ENCODE measurements at places on chromosomes 6 and 20.

DNA sequence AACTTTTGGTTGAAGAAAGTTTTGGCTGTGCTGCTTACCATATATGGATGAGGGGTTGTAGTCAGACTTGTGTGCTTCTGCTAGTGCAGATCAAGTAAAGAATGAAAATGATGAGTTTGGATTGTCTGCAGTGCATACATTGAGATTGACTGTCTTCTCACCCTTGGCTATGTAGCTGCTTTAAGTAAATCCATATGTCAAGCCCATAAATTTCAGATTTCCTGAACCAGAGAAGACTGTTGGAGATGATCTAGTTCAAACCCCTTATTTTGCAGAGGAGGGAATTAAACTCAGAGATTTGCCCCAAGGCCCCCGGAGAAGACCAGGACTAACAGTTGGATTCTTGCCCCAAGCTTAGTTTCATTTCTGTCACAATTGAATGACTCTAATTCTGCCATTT, 67.2 kb downstream of the PKIB start:
- no peak for DNase-seq

- DNase-seq, result no peak
Measured at GRCh38 chr6:108638993-108639392, 78.3 kb downstream of the FOXO3 start.

GRCh38 chr20:50425076-50425475, 85.1 kb upstream of the PTPN1 start:
- DNase-seq, result no peak

- no peak for DNase-seq
Measured at GRCh38 chr6:166393535-166393823, 10.7 kb upstream of the MPC1 start.

- no peak for DNase-seq
Measured at GRCh38 chr20:4593149-4593525, 128.6 kb upstream of the PRND start.

- DNase-seq, result no peak
Measured at GRCh38 chr6:5626727-5627426, 365.6 kb downstream of the FARS2 start.

DNA sequence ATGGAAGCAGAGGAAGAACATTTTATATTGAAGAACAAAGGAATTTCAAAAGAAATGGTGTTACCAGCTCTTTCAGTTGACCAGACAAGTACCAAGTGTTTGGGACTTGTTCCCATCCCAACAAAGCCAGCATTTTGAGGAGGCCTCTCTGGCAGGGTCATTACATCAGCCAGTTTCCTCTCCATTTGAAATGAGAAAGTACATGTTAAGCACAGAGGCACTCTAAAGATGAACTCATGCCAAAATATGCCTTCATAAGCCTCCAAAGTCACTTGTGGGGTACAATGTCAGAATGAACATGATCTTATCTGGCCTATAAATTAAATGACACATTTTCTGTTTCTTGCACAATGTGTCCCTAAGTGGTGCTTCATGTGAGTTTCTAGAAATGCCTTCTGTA, 223.9 kb downstream of the PRL start:
- no peak for DNase-seq

DNA sequence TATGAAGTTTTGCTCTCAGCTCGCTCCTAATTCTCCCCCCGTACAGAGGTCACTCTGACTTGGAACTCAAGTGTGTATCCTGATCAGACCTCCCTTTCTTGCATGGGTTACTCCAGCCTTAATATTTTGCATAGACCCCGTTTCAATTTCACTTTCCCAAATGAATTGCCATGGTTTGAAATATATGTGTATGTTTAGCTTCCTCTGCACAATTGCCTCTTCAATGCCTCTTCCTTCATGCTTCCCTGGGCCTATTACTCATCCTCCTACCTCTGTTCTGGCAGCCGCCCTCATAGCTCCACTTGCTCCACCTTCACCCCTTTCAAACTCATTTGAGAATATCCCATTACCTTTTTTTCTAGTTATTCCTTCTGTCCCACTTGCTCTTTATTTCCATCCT, 90.0 kb upstream of the SAMD5 start:
- no peak for DNase-seq

- no peak for DNase-seq
Measured at GRCh38 chr6:44043479-44044153, 83.6 kb downstream of the MRPL14 start.

GRCh38 chr20:58783511-58784011, 67.1 kb downstream of the GNAS-AS1 start:
- no peak for DNase-seq

- DNase-seq, result no peak
Measured at GRCh38 chr20:49505518-49505917, 23.1 kb upstream of the KCNB1 start.

GRCh38 chr6:98971303-98971702, 23.6 kb upstream of the FBXL4 start:
- DNase-seq, result no peak

DNA sequence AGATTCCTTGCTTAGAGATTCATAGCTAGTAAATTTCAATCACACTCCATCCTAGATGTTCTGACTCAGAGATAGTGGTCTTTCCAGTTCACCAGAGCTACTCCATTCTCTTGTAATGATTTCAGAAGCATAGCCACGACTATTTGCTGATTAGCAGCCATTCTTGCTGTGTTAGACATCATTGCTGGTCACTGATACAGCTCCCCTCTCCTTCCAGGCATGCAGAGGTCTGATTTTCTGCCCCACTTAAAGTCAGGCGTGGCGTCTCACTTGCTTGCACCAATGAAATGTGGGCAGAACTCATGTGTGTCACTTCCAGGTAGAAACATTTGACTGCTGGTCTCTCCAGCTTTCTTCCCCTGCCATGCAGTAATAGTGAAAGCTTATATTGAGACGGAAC, 168.9 kb upstream of the JARID2 start:
- no peak for DNase-seq

- no peak for DNase-seq
Measured at GRCh38 chr6:18763086-18763485, 375.9 kb downstream of the RNF144B start.

- no peak for DNase-seq
Measured at GRCh38 chr6:35427851-35428321, 24.3 kb upstream of the FANCE start.

DNA sequence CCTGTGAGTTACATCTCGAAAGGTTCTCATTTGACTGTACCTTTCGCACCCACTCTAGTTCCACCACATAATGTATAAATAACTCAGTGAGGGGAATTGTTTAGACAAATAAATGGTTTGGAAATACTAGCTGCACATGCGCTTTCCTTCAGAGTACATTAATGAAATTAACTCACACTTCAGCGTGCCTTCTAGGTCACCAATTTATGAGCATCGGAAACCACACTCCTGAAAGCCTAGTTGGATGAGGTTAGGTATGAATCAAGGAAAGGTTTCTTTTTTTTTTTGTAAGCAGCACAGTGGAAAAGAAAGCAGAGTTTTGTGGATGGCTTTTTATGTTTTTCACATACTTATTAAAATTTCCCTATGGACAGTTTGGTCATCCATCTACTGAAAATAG, 247.8 kb upstream of the TCF21 start:
- no peak for DNase-seq

DNA sequence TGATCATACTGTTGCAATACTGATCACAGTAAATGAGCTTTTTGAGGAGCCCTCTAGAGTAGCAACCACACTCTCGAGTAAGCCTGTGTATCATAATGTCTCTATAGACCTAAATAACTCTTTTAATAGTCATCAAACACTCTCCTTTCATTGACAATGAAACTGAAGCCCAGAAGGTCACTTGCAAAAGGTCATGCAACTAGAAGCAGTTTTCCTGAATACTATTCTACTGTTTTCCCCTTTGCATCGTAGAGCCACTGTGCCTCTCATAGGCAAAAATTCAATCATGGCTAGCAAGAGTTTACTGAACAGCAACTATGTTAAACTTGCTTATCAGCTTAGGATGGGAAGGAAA, 105.3 kb downstream of the HIVEP2 start:
- no peak for DNase-seq

DNA sequence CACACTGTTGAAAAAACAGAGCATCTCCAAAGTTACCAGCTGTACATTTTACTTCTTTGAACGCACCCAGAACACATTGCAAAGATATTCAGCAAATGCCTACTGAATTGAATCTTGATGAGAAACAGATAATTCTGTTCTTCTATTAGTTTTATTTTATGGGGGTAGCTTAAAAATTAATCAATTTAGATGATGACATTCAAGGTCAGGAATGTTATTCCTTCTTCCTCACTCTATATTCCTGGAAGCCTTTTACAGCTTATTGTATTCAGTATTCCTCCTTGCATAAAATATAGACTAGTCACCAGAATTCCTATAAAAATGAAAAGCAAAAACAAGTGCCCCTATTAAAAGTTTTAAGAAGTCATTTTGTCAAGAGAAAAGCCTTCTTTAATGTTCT, 21.4 kb upstream of the GMDS start:
- no peak for DNase-seq

GRCh38 chr6:320351-321157, 28.3 kb downstream of the DUSP22 start:
- DNase-seq, result no peak

DNA sequence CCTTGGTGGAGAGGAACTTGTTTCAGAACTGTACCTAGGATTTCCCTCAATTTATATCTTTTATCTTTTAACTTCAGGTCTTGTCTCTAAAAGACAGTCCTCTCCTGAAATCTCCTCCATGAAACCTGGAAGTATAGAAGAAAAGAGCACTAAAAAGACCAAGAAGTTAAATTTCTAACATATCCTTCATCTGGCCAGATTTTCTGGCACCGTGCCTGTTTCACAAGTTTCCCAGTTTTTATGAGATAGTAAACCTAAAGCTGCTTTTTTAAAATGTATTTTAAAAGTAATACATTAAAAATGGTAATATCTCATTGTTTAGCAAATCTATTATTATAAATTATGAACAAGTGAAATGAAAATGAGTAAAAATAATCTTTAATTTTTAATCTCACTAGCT, 348.3 kb upstream of the RSPO3 start:
- DNase-seq, result no peak

DNA sequence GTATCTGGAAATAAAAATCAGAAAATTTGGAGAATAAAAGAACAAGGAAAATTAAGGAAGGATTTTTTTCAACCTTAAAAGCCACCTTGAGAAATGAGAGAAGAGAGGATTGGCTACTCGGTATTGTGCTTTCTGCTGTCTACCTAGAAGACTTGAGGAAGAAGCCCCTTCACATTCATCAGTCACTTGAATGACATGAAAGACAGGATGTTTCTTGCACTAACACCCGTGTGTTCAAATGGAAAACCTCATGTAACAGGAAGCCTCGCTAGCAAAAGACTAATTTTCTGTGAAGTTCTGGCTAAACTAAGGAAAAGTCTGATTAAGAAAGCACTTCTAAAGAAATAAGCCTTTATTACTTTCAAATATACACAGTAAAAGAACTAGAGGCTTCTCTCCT, 69.9 kb downstream of the OLIG3 start:
- no peak for DNase-seq

DNA sequence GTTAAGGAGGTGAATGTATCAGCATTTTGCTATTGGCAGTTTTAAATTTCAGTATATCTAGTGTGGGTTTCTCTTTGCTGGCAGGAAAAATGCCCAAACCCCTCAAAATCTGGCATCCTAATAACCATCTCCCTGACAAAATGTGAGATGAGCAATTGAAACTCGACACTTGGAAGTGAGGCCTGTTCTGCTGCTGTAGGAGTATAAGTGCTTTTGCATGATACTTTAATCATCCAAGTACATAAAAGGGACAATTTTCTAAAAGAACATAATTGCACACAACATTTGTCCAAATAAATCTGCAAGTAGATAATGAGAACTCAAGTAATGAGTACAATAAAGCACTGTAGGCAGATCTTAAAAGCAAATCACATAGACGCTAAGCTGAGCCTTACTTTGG, 36.5 kb downstream of the LAMP5 start:
- no peak for DNase-seq

DNA sequence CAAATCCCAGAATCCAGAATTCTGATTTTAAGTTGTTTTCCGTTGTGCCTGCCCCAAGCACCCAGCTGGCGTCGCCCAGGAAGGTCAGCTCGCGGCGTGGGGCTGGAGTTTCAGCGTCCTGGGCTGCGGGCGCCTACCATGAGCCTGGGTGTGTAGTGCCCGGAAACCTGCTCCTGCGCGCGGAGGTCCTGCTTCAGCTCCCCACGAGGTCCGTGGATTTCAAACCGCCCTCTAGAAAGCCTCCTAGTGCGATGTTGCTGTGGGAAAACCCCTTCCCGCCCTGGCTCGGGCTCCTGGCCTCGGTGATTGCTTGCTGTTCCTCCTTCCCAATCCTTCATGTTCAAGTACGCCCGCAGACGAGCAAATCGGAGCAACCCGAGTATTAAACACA, 51.3 kb upstream of the NRN1 start:
- DNase-seq, result no peak

DNA sequence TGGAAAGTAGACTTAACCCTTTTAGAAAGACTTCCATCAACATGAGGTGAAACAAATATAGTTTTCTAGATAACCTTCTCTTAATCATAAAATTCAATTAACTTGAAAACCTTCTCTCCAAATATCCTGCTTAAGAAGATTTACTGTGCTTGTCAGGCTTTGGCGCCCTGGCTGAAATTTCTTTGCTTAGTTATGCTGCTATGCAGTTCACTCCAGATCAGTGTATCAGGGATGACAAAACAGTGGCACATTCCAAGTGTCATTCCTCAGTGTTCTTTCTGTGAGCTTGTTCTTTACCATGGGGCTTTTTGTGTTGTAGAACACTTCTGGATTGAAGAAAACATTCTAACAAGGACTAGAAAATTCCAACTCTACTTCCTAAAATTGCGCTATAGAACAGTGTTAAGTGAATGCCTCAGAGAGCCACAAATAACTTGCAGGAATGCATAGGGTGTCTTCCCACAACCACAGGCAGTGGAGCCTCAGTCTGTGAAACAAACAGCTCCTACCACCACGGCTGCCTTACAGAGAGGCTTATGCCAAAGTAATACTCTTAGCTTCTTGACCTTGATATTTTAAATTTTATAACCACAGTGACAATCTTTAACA, 443.6 kb downstream of the CDC5L start:
- DNase-seq, result no peak

DNA sequence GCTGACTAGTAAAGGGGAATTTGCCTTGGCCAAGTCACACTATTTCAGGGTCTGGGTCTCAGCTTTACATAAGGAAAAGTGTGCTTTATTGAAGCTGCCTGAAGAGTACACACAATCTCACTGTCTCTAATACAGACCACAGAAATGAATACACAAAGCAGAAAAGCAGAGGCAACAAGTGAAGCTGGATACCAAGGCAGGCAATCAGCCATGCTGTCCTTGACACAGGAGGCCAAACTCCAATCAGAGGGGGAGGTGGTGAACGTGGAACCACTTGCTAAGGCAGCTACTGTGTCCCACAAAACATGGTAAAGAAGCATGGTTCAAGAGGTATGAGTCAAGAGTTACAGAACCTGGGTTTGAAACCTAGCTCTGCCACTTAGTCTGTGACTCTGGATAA, 21.8 kb upstream of the CCND3 start:
- DNase-seq, result no peak

GRCh38 chr6:73800997-73801396, 105.0 kb downstream of the CD109 start:
- DNase-seq, result no peak

DNA sequence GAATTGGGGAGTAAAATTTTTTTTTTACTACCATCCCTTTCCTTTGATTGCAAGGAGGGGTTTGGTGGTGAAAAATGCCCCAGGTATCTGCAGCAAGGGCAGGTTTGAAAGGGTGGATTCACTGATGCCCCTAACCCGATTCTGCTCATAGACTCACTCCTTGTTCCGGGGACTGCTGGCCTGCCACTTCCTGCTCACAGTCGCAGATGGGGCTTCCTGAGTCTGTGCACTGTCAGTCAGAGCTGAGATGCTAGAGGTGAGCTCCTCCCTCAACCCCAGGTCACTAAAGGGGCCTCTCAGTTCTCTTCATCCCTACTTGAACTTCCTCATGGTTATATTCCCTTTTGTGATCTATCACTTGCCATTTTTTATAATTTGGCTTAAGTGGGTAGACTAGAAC, 357.9 kb downstream of the FARS2 start:
- DNase-seq, result no peak

Measured in stimulated activated CD4-positive, alpha-beta T cell treated with anti-CD3 and anti-CD28 coated beads, Interleukin-15, amount 100 ng/mL, for 1 hour (primary cell).